ENCODE measurements at places on chromosomes 4 and X.

DNA sequence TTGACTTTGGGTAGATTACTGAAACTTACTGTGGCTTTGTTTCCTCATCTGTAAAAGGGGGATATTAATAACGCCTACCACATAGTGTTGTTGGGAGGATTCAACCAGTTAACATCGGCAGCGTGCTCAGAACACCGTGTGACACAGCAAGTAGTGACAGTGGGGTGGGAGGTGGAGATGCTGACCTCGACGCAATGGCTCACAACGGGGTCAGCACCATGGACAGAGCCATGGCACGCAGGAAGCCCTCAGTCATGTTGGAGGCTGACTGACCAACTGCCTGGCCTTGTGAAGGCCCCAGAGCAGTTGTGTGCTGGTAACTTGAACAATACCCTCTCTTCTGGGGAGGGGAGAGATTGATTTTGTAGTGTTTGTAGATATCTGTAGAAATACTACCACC is 93.2 kb downstream of the WFS1 start:
- peak; percentile 29 for DNase-seq

GRCh38 chr4:123524958-123525628 is 128.5 kb downstream of the SPRY1 start:
- DNase-seq: no peak

- no peak for DNase-seq
Measured at GRCh38 chr4:56674984-56675383, 6.1 kb downstream of the HOPX start.

- DNase-seq: no peak
Measured at GRCh38 chr4:4574052-4574451, 32.2 kb upstream of the STX18 start.

DNA sequence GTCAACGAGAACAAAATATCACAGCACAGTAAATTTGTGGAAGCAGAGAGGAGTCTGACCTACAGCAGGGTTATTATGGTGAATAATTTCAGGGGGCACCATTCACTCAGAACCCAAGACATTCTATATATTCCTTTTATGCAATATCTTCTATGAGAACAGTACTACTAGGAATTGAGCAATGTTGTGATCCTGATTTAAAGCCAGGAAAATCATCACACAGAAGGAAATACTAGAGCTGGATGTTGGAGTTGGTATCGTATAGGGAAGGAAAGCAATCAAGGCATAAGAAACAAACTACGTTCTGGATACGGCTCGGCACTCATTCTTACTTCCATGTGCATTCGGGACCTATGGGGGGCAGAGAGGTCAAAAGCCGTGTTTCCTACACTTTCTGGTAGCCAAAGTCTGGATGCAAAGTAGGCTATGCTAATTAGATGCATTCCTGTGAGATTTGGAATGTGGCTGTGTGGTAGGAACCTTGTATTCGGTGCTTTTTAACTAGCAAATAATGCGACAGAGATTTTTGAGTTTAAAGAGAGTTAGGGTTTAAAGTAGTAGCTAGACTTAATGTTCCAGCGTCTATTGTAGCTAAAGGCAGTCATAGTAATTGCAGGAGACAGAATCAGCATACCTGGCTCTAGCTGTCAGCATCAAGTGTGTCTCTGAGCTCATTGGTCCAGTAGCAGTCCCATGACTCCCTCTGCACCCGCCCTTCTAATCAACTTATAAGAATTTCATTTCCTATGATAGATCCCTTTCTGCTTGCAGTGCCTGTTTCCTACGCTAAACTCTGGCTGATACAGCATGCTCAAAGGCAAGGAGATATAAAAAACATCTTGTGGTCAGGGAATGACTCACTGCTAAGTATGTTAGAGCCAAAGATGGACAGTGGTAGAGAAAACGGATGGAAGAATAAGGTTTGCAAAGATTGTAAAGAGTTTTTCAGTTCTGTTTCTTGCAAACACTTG is 43.3 kb upstream of the PDGFC start:
- DNase-seq: no peak

DNA sequence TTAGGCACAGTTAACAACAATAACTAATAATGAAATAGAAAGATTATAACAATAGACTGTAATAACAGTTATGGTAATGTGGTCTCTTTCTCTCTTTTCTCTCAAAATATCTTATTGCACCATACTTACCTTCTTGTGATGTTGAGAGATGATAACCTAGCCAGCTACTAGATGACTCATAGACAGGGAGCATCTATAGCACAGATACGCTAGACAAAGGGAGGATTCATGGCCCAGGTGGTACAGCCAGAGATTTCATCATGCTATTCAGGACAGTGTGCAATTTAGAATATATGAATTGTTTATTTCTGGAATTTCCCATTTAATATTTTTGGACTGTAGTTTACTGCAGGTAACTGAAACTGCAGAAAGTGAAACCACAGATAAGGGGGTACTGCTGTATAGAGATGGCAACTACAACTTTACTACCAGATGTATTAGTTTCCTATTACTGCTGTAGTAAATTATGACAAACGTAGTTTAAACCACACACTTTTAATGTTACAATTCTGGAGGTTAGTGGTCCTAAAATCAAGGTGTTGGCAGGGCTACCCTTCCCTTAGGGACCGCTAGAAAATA is 41.8 kb upstream of the MAGED1 start:
- no peak for DNase-seq

GRCh38 chr4:12734586-12734985 is 749.6 kb downstream of the RAB28 start:
- no peak for DNase-seq

DNA sequence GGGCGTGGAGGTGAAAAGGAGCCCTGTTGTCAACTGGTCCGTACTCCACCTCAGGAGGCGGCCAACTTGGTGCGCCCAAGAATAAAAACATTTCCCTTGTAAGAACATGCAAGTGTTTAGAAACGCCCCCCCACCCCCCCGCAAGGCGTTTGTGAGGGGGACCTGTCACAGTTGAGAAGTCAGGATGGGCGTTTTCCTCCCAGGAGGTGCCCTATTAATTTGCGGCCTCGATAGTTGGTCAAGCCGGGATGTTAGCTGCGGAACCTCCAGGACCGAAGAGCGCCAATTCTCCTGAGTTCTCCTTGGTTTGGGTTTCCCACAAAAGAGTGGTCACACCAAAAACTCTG is 651 bp upstream of the SAP30 start:
- DNase-seq: no peak
